ENCODE measurements at places on chromosomes 11 and 22.

DNA sequence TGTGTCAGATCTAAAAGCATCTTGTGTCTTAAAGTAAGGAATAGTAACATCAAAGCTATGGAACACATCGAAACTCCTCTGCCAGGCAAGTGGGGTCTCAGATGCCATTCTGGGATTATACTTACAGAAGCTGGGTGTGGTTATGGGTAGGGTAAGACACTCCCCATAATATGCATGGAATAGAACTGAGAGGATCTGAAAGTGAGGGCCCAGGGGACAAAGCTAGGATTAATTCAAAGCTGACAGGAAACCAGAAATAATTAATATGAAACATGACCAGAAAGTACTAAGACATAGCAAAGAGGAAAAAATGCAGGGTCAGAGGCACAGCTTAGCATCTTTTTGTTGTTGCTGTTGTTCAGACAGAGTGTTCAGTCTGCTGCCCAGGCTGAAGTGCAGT is 40.2 kb upstream of the EED start:
- DNase-seq, result no peak

DNA sequence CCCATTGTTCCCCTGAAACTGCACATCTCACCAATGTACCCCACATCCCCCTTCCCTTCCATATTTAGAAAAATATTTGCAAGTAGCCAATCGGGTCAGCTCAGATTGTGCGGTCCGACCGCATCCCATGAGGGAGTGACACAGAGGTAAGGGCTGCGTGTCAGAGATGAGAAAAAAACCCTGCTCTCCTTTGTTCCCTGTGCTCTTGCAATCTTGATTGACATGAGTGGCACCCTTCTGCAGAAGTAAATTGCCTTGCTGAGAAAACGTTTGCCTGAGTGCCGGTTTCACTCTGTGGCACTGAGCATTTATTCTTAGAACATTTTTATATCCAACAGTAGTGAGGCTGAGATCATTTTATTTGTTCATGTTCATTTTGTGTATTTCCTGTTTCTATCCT is 81.6 kb upstream of the CCDC90B start:
- no peak for DNase-seq

GRCh38 chr22:27084130-27084529 is 426.7 kb downstream of the MIAT start:
- DNase-seq, result no peak

- no peak for DNase-seq
These were observed 8.9 kb upstream of the GNB1L start for GRCh38 chr22:19863571-19863970.

GRCh38 chr22:37427135-37427710 is at the start of gene ELFN2:
ELFN2 (minus strand) TSS chr22:37427479; CDS start chr22:37375534, 51,945 bp downstream.
- DNase-seq, result no peak

GRCh38 chr11:81870066-81870412 is 863.6 kb downstream of the FAM181B start:
- DNase-seq, result no peak

- no peak for DNase-seq
These were observed 4.7 kb downstream of the TPST2 start for GRCh38 chr22:26585104-26585790.

GRCh38 chr22:46338636-46339035 is 3.1 kb downstream of the TRMU start:
- no peak for DNase-seq

DNA sequence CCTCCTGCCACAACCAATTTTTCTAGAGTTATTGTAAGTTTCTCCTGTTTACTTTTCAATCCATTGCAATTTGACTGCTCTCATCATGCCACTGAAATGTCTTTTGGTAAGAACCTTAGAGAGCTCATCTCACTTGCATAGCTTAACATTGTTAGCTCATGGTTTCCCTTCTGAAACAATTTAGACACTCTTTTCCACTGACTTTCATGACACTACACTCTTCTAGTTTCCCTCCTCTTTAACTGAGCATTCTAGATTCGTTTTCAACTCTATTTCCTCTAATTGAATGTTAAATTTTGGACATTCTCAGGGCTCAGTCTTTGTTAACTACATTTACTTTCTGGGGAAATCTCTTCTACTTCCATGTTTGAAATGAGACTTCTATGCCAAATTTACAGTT is 369.1 kb downstream of the JRKL start:
- DNase-seq, result no peak

GRCh38 chr11:95829580-95830259 is 39.4 kb downstream of the CEP57 start:
- no peak for DNase-seq
